ENCODE measurements at places on chromosomes 6 and 20.

DNA sequence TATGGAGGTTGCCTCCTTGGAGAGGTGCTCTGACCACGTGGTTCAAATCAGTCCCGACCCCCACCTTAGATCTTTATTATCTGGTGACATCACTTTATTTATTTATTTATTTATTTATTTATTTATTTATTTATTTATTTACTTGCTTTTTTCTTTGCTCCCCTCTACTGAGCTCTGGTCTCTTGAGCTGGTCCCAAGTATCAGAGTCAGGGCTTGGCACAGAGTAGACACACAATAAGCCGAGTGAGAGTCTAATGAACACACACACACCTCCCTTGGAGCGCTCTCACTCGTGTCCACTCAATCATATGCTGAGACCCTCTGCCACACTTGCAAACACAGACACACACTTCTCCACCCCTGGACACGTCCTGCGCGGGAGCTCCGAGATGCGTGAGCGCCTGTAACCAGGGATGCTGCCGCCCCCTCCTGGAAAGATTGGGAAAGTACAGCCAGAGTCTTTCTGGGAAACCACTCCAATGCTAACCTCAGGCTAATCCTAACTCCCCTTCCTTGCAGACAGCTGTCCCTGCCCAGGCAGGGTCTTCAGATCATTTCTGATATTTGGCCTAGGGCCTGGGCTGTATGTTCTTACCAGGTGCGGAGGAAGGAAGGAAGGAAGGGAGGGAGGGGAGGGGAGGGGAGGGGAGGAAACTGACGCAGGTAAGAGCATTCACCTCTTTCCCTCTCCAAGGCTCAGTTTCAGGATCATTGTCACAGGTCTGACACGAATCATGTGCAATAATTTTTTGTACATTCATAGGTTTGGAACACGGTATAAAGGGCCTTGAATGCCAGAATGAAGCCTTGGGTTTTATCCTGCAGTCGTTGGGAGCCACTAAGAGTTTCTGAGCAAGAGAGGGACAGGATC is 70.9 kb downstream of the STK35 start:
- peak; percentile 65 for DNase-seq

DNA sequence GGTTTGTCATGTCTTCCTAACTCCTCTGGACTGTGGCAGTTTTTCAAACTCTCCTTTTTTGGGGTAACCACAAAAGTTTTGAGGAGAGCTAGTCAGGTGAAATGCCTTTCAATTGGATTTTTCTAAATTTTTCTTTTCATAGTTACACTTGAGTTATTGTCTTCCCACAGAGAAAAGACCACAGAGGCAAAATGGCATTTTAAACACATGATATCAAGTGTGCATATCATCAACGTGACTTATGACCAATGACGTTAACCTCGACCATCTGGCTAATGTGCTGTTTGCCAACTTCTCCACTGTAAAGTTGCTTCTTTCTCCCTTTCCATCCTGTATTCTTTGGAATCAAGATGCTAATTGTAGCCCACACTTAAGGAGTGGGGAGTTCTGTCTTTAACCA is 41.3 kb upstream of the SNAP25 start:
- DNase-seq, result no peak

DNA sequence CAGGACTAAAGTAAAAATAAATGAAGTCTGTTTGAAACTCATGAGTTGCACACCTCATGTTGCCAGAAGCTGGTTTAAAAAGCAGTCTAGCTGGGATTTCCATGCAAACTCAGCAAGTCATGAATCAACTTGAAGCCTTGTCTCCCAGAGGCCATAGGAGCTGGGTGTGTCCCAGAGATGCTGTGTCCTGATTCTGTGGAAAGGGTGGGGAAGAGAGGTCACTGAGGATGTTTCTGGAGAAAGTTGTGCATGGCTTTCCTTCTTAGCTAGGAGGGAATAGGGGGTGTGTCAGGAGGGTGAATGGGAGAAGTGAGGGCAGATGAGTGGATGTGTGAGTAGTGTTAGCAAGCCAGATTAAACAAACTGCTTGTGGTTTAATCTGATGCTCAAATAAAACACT is 111.3 kb downstream of the ADAT2 start:
- no peak for DNase-seq

DNA sequence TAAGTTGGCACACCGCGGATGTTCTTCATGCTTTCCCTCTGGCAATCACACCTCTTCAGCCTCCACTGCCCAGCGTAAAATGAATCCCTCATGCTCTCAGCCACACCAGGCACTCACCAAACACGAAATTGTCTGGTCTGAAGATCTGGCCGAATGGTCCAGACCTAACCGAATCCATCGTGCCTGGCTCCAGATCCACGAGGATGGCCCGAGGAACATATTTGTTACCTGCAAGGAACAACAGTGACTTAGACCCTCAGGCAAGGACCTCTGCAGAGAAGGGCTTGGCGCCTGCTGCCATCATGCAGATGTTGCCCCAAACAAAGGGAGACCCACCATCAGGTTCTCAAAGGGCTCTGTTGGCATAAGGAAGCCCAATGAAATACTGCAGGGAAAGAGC is 1.4 kb downstream of the TUBB2B start:
- no peak for DNase-seq

DNA sequence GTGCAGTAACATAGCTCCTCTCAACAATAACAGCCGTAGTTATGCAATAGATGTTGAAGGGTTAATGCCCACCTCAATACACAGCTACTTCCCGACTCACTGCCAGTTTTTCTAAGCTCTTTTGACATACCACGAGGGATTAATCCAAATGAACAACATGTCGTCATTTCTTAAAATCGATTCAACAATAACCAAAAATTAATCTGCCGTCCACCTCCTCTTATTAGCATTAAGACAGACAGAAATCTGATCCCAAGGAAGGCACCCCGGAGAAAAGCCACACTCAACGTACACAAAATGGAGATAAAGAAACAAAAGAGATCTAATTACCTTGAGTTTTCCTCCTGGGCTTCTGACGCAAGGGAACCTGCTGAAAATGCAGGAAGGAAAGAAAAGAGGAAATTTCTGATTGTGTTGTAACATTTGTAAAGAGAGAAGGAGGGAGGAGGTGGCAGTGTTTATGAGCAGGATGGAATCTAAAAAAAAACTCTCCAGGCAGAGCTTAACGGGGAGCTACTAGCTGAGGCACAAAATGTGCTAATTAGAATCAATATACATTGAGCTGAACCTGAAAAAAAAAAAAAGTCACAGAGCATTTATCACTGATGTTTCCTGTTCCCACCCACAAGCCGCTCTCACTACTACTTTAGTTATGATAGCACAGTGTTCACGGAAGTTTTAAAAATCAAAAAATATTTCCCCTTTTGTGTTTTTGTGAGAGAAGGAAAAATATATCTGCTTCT is 109.3 kb downstream of the IPCEF1 start:
- DNase-seq, result no peak

GRCh38 chr6:38554700-38555413 is 84.9 kb downstream of the BTBD9 start:
- DNase-seq, result no peak

DNA sequence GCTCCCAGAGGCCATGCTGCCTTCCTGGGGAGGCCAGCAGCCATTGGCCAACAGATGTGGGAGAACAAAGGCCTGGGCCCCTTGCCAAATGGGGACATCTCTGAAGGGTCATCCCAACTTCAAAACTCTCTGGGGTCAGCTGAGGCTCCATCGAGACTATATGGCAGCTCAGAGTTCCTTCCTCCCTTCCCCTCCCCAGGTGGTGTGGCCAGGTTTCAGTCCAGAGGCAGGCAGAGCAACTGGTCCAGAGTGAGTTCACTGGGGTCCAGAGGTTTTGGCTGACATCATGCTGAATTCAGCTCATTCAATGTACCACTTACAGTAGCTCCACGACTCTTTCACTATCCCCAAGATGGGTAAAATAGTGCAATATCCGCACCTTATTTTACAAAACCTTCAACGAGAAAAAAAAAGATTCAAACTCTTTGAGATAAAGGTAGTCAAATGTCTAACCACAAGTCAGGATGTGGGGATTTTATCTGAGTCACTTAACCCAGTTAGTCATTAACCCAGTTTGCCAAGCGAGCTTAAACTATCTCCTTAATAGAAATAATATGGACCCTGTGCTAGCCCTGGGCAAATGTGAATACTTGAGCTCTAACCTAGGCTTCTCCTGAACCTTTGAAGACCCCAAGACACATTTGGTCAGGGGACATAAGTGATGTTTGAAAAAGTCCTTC is 108.4 kb upstream of the PLEKHG1 start:
- DNase-seq, result no peak

DNA sequence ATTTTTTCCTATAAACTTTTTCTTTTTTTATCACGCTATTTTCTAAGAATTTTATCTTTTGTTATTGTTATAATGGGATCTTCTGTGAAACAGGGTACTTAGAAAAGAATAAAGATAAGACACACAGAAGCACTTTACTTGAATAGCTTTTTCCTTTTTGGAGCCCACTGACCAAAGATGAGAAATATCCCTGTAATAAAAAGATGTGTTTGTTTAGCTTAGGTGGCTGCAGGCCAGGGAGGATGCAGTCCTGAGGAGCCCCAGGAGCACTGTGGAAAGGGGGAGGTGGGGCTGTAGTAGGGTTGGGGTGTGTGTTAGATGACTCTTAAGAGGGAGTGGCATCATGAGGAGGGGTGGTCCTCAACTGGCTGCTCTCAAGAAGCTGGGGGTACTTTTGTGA is 128.6 kb downstream of the ARID1B start:
- no peak for DNase-seq

DNA sequence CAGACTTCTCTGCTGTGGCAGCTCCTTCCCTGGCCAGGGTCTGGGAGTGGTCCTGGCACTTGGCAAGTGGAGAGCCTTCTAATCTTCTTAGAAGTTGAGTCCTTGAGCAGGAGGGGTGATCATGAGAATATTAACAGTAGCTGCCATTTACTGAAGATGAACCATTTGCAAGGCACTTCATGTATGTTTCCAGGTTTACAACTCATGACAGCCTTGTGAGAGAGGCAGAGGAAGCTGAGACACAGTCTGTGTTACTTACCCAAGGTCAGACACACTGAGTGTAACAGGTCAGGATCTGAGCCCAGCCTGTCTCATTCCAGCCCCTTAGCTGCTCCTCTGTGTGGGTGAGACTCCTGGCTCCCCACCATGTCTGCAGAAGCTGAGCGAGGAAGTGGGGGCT is 45.5 kb upstream of the SRF start:
- DNase-seq, result no peak

DNA sequence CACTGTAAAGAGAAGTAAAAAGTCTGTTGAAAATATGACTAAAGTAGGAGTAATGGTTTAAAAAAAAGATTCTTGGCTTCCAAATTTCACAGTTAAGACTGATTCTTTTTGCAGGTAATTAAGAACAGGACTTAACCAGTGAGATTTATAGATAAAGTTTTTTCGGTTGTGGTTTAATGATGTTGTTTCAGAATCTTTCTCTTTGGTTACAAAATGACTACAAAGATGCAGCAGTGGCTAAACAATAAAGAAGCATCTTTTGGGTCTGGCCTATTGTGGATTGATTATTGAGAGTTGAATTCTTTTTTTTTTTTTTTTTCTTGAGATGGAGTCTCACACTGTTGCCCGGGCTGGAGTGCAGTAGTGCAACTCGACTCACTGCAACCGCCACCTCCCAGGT is 109.7 kb downstream of the AKAP7 start:
- no peak for DNase-seq

GRCh38 chr6:42001506-42001905 is 48.8 kb upstream of the TAF8 start:
- no peak for DNase-seq

DNA sequence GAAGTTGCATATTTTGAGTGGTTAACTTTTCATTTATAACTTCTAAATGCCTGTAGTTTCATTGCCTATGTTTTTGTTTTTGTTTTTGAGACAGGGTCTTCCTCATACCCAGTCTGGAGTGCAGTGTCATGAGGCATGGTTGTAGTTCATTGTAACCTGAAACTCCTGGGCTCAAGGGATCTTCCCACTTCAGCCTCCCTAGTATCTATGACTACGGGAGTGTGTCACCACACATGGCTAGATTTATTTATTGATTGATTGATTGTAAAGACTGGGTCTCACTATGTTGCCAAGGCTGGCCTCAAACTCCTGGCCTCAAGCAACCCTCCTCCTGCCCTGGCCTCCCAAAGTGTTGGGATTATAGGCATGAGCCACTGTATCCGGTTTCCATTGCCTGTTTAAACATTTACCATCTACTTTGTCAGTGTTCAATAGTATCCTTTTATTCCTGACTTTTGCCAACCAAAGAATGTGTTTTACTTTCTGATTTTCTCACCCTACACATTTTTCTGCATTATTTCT is 144.6 kb downstream of the CDKAL1 start:
- no peak for DNase-seq

- no peak for DNase-seq
Observed at GRCh38 chr6:108228416-108228815, 32.4 kb downstream of the SNX3 start.

- DNase-seq, result no peak
Observed at GRCh38 chr20:4844751-4845465, 123.2 kb downstream of the PRND start.

DNA sequence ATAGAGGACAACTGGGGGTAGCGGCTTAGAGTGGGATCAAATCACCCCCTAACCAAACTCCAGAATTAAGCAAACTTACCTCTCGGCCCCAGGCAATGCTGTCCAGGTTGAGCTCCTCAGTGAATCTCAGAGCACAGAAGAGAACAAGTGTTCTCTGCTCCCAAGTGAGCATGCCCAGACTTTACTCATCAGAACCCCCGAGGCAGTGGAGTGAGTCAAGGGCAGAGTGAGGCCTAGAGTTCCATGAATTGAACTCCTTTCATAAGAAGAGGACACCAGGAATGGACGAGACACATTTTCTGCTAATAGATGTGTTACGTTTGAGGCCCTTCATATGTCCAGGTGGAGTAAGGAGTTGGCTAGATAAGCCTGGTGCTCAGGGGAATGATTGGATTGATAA is 134.0 kb upstream of the DTNBP1 start:
- no peak for DNase-seq

DNA sequence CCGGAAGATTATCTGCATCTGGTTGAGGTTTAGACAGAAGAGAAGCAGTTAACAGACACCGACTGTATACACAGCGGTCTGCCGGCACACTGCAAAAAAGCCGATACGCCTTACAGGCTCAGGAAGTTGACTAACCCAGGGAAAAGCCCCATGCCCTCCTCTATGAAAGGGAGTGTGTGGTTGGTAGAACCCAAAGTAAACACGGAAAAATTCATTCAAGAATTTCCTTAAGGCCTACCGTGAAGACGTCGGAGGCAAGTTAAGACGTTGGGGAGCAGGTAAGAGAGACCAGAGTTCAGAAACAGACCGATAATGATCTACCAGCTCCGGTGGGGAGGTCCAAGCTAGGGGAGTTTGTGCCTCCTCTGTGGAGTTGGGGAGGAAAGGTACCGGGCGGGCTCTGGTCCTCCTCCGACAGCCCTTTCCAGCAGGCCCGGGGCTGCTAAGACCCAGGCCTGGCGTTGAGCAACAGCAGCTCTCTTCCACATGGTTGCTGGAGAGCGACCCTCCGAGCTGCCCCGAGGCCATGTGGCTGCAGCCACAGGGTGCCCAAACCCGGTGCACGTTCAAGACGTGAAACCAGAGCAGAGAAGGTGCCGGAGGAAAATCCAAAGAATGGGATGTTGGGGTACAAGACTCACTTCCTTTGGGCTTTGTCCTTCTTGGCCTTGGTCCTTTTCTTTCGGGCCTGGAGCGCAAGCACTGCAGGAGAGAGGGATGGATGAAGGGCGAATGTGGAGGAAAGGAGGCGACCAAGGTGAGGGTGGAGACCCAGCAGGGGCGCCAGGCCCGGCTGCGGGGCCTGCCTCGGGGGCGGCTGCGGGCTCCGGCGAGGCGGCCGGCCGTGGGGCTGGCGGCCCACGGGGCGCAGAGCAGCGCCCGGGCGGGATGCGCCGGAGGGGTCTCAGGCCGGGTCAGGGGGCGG is 809 bp downstream of the SRPK1 start:
- peak; percentile 50 for DNase-seq

- DNase-seq, result no peak
Observed at GRCh38 chr6:140540743-140541142, 1166.3 kb upstream of the CITED2 start.

GRCh38 chr6:13397359-13398068 is 69.2 kb upstream of the TBC1D7 start:
- DNase-seq, result no peak
